ENCODE measurements at places on chromosomes 1 and 21.
A peak's percentile ranks its signal among the peaks of the same experiment; 100 is the strongest.

GRCh38 chr1:114316204-114316603 lies 162.5 kb upstream of the SYT6 start:
- no peak for DNase-seq

- DNase-seq, result no peak
Measured at GRCh38 chr1:192602757-192603156, 27.2 kb downstream of the RGS1 start.

GRCh38 chr21:35824136-35824535 lies 236.2 kb downstream of the SETD4 start:
- no peak for DNase-seq

- DNase-seq, result no peak
Measured at GRCh38 chr1:205516362-205516761, 11.9 kb downstream of the CDK18 start.

DNA sequence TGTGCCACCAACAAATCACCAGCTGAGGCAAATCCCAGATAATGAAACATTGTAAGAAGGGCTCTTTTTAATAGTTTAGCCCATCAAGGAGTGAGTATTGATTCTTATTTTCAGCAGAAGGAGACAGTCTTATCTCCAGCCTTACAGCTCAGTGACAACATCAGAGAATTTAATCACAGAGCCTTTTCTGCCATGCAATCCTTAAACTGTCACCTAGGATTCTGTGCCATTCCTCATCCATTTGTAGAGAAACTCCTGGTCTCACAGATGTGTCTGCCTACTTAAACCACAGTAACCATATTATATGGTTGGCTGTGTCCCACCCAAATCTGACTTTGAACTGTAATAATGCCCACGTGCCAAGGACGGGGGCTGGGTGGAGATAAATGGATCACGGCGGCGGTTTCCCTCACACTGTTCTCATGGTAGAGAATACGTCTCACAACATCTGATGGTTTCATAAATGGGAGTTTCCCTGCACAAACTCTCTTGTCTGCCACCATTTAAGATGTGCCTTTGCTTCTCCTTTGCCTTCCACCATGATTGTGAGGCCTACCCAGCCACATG lies 217.7 kb downstream of the RERE start:
- DNase-seq, result no peak

GRCh38 chr1:6962478-6962995 lies 177.3 kb downstream of the CAMTA1 start:
- no peak for DNase-seq

- DNase-seq, result peak; percentile 67
Measured at GRCh38 chr1:156896490-156897033, 3.0 kb downstream of the PEAR1 start.

GRCh38 chr1:237041461-237041794 lies 556 bp upstream of the RYR2 start:
- no peak for DNase-seq

- DNase-seq, result no peak
Measured at GRCh38 chr1:172549621-172550280, 16.8 kb downstream of the SUCO start.

GRCh38 chr1:52825868-52826267 lies 16.7 kb upstream of the ZYG11A start:
- DNase-seq, result no peak

GRCh38 chr1:168065506-168065905 lies 71.2 kb downstream of the GPR161 start:
- DNase-seq, result no peak

GRCh38 chr1:201077736-201078135 lies 34.5 kb downstream of the CACNA1S start:
- DNase-seq, result no peak

- no peak for DNase-seq
Measured at GRCh38 chr1:1137256-1138045, 21.6 kb upstream of the C1orf159 start.

GRCh38 chr1:47409311-47410067 lies 6.6 kb upstream of the FOXE3 start:
- DNase-seq, result no peak

DNA sequence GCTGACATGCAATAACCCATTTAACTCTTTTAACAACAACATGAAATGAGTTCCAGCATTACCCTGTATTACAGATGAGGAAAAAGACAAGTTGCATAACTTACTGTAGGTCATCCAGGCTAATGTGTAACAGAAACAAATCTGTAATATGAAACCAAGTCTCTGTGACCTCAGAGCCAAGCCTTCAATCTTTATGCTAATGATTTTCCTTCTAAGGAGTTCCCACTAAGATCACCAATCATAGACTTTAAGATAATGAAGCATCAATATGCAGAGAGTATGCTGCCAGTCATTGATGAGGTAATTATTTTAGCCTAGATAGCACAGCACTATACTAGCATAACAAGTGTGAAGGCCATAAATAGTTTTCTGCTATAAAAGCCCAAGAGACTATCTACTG lies 35.6 kb upstream of the RNPC3 start:
- no peak for DNase-seq

- DNase-seq, result no peak
Measured at GRCh38 chr1:167440345-167440744, 78.0 kb downstream of the CD247 start.

DNA sequence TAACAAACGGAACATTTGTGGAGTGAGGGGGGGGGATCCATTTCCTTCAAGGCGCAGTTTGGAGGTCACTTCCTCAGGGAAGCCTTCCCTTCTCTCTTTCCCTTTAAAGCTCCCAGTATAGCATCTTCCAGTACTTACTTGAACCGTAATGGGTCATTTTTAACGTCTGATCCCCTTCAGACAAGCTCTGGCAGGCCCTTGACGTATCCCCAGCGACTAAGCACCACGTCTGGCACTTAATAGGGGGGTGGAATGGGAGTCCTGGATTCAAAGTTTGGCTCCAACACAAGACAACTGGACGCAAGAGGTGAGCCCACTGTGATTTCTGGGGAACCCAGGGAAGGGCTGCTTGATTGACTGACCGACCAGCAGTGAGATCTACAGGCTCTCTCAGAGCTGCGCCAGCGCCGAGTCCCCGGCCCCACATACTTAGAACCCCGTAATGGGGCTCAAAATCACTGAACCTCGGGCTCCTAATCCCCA lies 441 bp downstream of the YARS1 start:
- DNase-seq, result no peak

DNA sequence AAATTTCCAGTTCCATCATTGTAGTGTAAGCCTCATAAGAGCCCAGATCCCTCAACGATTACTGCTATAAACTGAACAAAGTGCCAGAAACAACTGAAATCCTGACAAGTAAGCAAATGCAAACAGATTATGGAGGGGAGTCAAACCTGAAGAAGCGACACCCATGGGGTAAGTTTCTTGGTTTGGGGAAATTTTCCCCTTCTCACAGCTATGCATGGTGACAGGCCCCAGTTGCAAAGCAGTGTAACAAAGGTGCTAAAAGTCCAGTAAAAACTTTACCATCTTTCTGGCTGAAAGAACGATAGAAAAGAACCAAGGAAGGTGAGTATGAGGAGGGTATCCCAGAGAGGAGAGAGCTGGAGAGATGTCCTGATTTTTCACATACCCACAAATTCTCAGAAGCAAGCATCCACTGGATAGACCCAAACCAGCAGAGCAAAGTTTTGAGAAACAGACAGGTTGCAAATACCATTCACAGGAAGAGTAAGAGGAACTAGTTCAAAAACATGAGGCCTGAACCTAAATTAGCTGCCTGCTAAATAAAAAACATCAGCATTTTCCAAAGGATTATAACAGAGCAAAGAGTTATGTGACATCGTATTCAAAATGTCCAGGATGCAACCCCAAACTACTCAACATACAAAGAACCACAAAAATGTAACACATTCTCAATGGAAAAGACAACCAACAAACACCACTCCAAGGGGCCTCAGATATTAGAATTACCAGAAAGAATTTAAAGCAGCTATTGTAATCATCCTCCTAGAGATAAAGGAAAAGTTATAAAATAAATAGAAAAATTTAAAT lies 14.5 kb downstream of the SCYL3 start:
- DNase-seq, result no peak

DNA sequence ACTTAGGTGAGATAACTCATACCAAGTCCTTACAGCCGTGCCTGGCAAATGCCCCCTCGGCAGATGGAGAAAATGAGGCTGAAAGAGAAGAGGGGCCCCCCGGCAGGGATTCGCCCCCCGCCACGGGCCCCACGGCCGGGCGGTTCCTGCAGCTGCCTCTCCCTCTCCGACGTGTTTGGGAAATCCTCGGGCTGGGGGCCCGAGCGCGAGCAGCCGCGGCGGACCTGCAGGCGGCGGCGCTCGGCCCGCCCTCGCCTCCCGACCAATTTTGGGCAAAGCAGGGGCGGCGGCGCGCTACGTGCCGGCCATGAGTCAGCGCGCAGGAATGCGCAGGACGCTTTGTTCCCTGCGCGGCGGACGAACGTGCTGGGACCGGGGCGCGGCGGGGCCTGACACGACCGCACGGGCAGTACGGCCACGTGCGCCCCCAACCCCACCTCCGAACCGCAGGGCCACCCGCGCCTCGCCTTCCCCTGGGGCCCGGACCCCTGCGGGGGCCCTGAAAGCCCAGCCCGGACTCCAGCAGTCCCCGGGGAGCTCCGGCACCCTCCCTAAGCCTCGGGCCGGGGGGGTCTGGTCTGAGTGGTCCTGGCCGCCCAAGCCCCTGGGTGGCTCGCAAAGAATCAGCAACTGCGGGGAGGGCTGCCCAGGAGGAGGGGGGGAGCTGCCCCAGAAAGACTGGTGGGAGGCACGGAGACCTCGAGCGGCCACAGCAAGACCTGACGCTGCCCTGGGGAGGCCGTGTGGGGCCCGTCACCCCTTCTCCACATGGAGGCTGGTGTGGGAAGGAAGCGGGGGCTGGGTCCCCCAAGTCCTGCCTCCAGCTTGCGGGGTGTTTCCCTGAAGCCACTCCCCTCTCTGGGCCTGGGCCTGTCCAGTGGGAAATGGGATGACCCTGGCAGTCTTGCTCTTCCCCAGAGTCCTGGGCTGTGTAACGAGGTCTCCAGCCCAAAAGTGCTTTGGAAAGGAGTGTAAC lies 11.9 kb upstream of the EDN2 start:
- DNase-seq, result peak; percentile 57

DNA sequence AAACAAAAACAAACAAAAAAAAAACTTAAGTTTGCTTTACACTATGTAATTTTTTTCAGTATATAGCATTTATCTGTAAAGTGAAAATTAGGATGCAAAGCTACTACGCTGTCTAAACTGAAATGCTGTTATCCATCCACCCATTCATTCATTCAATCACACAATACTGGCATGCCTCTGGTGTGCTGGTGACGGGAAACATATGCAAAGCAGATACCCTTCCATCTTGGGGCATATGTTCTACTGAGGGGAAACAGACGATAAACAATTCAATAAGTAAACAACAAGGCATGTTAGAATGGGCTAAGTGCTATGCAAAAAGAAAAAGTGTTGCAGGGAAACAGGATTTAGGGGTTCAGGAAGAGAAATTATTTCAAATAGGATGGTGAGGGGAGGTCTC lies 3.2 kb downstream of the CLSTN1 start:
- no peak for DNase-seq

- no peak for DNase-seq
Measured at GRCh38 chr1:181595234-181595633, 111.9 kb downstream of the CACNA1E start.

- no peak for DNase-seq
Measured at GRCh38 chr1:246987083-246987690, 20.7 kb downstream of the ZNF695 start.

DNA sequence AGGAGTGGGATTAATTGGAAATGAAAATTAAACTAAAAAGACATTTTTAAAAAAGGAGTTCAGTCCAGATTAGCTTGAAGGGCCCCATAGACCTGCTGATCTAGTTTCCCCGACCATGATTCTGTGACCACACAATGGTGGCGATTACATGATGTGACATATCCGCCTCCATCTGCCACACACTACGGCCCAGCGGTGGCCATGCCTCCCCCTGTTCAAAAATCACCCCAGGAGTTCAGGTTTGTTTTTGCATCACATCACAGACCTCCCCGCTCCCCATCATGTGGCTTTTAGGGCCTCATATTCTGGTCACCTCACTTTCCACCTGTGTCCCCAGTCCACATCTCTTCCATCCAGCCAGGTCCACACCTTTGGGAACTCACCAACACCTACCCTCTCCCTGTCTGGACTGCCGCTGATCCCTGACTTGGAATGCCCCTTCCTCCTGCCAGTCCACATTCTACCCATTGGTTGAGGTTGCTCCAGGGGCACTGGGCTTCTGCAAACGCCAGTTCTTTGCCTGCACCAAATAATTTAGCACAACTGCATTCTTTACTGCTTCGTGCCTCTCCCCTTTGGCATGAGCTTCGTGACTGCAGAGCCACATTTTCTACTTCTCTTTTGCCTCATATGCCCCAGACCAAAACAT lies 38.9 kb downstream of the CD247 start:
- no peak for DNase-seq

DNA sequence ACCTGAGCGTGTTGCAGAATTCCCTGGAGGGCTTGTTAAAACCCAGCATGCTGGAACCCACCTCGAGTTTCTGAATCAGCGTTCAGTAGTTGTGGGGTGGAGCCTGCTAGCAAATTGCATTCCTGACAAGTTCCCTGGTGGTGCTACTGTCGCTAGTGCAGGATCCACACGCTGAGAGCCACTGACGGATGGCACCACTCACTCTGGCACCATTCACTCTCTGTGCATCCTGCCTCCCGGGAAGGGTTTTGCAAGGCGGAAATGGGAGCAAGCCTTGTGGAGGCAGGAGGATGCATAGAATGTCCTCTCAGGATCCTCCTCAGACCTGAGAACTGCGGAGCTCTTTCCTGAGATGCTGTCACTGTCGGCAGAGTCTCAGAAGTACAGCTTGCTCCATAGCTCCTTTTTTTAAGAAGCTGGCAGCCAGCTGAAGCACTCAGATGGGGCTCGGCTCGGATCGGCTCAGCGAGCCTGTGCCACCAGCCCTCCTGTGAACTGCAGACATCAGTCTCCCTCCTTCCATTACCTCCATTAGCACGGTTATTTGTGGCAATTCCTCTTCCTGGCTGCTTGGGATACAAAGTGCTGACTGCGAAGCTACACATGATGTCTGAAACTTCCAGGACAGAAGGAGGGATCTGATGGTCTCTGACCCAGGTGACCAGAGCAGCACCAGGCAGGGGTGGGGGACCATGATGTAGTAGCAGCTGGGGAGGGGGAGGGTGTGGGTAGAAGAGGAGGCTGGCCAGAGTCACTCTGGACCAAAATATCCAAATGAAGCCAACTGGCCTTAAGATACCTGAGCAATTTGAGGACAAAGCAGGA lies 89.6 kb downstream of the C1orf94 start:
- no peak for DNase-seq

DNA sequence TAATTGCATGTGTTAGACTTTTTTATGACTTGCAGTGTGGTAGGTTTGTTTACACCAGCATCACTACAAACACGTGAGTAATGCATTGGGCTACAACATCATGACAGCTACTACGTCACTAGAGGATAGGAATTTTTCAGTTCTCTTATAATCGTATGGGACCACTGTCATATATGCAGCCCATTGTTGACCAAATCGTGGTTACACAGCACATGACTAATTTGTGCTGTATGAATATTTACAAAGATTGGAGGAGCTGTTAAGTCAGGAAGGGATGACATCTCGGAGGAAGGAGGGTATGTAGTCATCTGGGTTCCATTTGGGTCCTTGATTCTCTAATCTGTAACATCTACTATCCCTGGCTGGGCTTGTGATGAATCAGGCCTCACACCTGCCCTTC lies 270.9 kb downstream of the TNR start:
- DNase-seq, result no peak

- no peak for DNase-seq
Measured at GRCh38 chr1:173865468-173866164, 2.2 kb downstream of the GAS5 start.
